Activated effector memory CD4-positive, alpha-beta T cell treated with Interleukin-2 at 50 U/mL for 16 hours (primary cell): ENCODE measurements at places on chromosomes 7 and 10.

DNA sequence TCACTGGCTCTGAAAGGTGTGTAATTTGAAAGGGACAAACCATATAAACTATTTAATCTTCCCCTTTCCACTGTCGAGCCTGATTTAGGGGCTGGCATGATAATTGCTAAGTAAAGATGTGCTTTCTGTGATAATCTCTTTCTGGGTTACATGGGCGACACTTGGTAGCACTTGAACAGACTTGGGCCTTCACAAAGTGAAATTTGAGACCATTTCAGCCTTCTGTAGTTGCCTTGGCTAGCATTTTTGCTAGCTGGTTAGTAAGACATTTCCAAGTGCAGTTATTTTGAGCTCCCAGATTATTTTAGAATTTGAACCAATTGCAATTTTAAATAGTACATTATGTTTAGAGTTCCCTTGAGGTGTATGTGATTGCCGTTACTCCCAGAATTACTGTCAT lies 432.7 kb upstream of the GALNT17 start:
- DNase-seq = no peak

DNA sequence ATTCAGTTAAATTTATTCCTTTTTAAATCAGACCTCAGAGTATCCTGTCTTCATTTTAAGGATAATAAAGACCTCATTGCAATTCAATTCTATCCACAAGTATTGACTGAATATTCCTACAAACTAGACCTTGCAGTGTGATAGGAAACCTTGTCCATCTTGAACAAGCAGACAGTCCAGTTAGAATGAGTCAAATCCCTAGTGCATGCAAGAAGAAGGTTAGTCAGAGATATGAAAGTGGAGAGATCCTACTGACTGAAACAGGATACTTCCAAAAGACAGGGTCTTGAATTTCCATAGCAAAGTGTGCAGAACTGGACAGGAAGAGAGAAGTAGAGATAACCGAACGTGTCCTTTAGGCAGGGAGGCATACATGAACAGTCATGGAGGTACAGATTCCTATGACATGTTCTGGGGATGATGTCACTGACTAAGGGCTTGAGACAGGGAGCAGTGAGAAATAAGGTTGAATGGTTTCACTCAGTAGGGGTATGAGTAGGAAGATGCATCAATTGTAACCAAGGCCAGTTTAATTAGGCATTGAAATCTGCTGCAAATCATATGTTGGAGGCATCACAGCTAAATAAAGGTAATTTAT lies 45.2 kb downstream of the PPP1R3A start:
- no peak for DNase-seq

DNA sequence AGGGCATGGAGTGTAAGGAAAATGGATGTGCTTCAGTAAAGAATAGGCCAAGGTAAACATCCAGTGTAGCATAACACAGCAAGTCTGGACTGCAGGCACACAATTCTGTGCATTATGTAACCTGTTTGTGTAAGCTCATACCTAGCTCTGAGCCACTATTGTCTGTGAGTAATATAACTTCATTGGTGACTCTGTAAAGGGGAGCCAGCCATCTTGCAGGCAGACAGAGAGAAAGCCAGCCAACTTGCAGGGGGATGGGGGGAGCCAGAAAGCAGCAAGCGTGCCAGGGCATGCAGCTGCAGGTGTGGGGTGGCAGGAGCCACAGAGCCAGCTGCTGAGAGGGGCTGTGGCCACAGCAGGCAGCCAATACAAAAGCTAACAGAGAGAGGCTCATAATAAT lies 449.2 kb downstream of the IPMK start:
- no peak for DNase-seq

- no peak for DNase-seq
Observed at GRCh38 chr7:44280993-44281721, 44.2 kb downstream of the CAMK2B start.

- no peak for DNase-seq
Observed at GRCh38 chr7:111174510-111174909, 83.6 kb downstream of the LRRN3 start.

- DNase-seq = no peak
Observed at GRCh38 chr7:33554046-33554445, 351.3 kb upstream of the BMPER start.

- DNase-seq = no peak
Observed at GRCh38 chr7:145431834-145432233, 596.0 kb upstream of the TPK1 start.

DNA sequence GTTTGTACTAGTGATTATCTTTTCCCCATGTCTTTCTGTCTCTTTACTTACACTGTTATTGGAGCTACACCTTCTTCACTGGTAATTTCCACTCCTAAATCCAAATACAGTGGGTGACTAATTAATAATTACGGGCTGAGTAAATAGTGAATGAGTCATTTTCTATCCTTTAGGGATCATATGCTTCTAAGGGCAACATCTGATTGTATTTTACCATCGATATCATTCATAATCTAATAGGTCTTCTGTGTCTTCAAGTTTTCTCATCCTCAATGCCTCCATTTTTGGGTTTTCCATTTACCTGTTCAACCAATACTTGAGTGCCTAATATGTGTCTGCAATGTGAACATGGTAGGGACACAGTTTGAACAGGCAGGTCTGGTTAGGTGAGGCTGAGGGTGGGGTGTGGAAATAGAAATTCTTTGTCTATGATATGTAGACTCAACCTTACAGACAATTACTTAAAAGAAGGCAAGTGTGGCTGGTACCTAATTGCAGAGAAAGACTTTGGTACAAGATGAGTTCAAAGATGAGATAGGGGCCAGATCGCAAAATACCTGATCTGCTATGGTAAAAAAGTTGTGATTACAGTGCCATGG lies 5.9 kb upstream of the DHX32 start:
- DNase-seq = no peak

GRCh38 chr10:15836807-15837206 lies 23.5 kb downstream of the MINDY3 start:
- DNase-seq = no peak

- no peak for DNase-seq
Observed at GRCh38 chr10:44931621-44932516, 20.7 kb downstream of the TMEM72 start.

DNA sequence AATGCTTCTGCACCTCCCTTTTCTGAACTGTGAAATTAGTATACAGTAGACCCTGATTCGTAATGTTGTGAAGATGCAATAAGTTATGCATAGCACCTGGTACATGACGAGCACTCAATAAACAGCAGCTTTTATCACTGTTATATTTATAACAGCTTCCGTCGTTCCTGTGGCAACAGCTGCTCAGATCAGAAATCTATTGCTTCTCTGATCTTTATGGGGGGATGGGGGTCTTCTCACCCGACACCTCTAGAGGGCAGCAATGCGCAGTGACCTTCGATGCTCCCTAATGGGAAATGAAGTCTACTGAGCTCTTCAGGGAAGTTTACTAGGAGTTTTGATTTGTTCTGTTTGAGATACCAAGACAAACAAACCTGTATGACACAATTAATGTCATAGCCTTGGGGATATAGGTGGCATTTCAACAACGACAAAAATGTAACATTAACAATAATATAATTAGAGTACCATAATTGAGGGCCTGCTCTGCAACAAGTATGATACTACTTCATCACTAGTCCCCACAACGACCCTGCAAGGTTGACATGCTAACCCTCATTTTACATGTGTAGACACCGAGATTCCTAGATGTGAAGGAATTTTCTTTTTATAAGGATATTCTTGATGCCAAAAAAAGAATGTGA lies 289.6 kb downstream of the SFMBT2 start:
- peak; percentile 23 for DNase-seq

- DNase-seq = no peak
Observed at GRCh38 chr7:130154131-130154500, 51.1 kb downstream of the TMEM209 start.

- DNase-seq = no peak
Observed at GRCh38 chr10:59060852-59061251, 115.6 kb upstream of the PHYHIPL start.

DNA sequence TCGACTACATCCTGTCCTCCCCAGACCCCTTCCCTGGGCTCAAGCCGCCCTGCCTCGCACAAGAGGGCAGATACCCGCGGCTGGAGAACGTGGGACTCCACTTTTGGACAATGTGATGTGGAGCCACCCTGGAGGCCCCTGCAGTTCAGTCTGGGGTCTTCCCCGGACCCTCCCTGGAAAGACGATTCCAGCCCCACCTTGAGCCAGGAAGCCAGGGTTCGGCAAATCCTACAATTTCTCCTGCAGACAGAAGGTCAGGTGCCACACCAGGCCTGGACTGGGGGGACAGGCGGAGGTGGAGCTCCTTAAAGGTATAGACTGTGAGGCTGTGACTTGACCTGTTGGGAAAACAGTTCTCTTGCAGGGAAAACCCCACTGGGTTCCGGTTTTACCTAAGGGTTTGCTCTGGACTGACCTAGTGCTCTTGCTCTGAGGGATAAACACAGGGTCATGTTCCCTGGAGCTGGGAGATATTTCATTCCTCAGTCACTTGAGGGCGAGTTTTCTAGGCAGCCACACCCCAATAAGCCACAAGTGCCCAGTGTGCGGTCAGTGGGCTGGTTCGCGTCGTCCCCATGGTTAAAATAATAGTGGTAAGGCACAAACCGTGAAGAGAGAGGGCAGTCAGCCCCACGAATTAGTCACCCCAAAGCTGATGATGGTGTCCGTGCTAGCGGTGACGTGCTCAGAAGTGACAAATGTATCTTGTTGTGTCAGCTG lies 1.6 kb downstream of the FOXL3 start:
- DNase-seq = no peak

- DNase-seq = no peak
Observed at GRCh38 chr7:134866617-134867016, 87.2 kb downstream of the CALD1 start.

DNA sequence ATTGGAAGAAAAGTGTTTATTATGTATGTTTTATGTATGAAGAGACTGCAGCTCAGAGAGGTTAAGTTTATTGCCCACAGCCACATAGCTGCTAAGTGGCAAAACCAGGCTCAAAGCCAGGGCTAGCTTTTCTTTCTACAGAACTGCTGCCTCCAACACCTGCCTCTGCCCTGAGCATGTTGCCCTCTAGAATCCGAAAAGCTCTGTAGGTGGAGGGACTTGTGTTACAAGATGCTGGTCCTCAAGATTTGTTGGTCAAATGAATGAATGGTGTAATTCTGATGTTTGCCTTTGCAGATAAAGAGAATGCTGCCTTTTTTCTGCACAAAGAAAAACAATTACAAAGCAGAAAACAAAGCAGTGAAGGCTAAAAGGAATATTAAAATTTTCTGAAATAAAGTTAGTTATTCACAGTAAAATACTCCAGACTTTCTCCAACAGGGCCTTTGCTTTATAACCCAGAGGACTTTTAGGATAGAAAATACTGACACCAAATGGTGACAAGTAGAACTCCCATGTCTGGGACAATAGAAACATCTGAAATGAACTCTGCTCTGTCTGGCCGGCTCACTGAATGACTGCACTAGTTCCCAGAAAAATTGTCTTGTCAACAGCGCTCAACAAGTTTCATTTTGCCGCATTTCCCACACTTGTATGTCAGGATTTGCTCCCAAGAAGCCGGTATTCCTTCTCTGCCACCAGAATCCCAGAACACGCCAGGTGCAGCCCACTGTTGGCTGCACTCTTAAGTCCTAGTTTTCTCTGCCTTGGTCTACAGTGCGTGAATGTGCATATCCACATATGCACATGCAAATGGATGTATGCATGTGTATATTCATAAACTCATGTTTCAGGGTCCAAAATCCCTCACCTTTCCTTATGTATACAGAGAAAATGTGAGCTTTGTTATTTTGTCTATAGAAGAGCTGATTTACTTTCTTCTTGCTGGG lies 11.0 kb upstream of the DNTT start:
- no peak for DNase-seq

DNA sequence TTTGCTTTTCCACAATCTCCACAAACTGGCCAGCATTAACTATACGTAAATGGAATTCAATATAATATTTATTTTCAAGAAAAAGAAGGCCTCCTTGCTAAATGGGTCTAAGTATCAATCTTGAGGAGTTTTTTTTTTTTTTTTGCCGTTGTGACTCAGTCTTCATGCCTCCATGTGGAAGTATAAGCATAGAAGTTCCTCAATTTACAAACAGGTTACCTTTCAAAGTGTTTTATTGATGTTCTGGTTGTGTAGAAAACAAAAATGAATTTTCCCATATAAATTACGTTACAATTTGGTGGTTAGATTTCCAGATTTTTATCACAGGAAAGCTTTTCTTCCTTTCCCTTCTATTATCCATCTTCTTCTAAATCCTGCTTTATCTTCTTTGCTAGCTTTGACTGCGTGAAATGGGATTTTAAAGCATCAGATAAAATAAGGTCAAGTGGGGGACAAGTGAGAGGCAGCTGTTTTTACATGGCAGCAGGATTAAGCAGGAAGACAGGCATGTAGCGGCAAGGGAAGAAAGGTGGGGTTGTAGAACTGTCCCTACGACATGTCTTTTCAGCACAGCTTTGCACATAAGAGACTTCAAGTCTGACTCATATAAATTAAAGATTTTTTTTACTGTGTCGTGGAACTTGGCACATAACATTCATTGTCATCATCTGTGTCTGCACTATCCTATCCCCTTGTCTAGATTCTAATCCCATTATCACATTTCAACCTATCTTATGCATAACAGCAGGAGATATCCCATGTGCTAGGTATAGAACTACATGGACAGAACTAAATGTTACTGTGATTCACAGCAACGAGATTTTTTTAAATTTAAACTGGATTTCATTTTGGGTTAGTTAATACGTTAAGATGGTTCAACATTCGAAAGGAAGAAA lies 135.3 kb upstream of the FAM3C start:
- no peak for DNase-seq

- no peak for DNase-seq
Observed at GRCh38 chr10:84337199-84337598, 8.8 kb downstream of the CCSER2 start.
